ENCODE measurements at places on chromosomes 5 and 9.

GRCh38 chr5:9776525-9776924 lies 146.4 kb upstream of the TAS2R1 start:
- DNase-seq, result no peak

GRCh38 chr9:95892690-95893089 lies 17.2 kb downstream of the ERCC6L2 start:
- DNase-seq, result no peak

DNA sequence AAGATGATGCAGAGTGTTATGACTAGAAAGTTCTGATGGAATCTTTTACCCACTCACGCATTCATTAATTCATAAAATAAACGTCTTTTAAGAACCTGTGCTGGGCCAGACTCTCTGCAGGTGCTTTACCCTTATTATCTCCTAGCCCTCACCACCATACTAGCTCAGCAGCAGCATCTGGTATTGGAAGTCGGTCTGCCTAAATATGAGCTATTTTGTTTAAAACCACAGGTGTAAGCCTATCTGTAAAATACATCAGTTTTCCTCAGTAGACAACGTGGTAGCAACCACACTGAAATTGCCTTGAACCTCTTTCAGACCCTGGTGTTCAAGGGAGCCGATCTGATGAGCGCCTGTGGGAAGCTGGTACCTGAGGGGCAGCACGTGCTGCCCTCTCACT lies 69.4 kb downstream of the PPIC start:
- no peak for DNase-seq

DNA sequence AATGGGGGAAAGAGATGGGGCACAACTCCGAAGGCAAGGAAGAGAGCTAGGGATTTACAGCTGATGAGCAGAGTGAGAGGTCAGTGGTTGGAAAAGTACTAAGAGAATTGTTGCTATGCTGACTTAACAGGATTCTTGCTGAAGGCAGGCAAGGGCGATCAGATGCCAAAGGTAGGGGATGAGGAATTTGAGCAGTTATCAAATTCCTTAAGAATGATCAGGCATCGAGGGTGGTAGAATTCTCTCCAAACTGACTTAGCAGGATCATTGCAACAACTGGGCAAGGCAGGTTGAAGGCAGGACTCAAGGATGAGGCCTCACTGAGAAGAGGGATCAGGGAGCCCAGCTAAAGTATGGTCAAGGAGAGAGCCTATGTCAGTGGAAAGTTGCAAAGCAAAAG lies 171.0 kb downstream of the HSD17B3 start:
- DNase-seq, result no peak

DNA sequence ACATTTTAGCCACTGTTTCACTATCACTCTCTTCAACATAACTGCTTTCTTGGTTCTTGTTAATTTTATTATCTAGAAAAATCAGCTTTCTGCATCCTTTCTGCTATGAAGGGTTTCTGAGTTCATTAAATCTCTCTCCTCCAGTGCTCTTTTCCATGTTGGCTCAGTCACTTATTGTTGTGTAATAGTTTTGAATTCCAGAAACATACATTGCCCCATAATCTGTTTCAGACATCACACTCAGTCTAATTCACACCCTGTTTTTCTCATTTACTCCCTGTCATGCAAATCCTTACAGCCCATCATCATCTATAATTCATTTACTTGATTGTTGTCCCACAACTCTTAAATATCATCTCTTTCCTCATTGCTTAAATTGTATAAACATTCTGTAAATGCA lies 176.1 kb upstream of the CDH12 start:
- no peak for DNase-seq

- DNase-seq, result no peak
Measured at GRCh38 chr9:132063281-132063680, 16.4 kb downstream of the MED27 start.

DNA sequence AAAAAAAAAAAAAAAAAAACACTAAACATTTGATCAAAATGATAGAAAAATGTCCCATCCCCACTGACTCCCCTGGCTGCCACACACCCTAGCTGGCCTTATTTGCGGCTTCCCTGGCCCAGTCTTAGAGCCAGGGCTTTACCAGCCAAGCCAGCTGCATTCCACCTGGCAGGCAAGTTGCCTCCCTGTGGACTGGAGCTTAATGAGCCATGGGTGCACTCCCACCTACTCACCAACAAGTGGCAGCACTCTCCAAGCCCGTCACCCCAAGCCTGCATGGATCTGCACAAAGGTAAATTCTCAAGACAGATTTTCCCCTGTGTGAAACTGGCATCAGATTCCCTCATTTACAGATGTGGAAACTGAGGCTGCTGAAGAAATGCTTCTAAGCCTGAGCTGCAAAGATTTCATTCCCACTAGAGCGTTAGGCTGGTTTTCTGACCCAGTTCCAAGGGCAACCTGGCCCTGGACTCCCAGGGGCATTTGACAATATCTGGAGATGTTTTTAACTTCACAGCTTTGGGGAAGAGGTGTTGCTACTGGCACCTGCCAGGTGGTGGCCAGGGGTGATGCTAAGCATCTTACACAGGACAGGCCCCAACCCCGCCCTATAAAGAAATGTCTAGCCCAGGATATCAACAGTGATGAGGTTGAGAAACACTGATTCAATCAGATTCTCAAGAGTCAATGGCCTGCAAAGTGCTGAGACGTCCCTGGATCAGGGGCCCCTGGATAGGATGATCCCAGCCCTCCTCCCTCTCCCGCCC lies 21.9 kb upstream of the VDAC1 start:
- DNase-seq, result peak; percentile 84

GRCh38 chr9:82031538-82032280 lies 43.1 kb downstream of the SPATA31D1 start:
- no peak for DNase-seq

DNA sequence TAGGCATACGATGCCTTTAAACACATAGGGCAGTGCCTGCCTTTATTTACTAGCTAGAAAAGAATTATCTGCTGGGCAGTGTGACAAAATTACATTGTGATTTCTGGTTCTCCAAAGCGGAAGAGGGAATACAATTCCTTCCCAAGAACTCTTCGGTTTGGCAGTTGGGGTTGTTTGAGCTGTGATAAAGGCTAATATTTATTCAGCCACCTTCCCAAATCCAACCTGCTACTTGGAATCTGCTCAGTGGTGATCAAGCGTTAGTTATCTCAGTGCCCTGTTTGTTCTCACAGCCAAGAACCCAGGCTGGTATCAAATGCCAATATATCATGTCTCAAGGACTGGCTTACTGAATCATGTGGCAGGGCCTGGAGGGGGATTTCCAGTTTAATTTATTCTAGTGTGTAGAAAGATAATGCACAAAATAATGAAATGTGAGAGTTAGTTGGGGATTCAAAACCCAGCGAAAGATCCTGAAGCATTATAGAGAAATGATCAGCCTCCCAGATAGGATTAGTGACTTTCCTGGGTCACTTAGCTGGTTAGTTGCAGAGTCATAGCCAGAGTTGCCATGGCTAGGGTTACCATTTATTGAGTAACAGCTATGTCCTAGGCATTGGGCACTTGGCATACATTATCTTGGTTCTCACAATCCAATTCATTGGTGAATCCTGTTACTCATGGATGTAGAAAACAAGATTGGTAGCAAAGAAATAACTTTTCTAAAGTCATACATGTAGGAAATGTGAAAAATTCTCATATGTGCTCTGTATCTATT lies 457.0 kb upstream of the KLF4 start:
- DNase-seq, result no peak

GRCh38 chr9:35593581-35593980 lies 11.5 kb upstream of the TESK1 start:
- no peak for DNase-seq

GRCh38 chr9:88544245-88544644 lies 9.3 kb downstream of the NXNL2 start:
- DNase-seq, result no peak

GRCh38 chr9:94920420-94921091 lies 194.1 kb downstream of the AOPEP start:
- DNase-seq, result no peak

DNA sequence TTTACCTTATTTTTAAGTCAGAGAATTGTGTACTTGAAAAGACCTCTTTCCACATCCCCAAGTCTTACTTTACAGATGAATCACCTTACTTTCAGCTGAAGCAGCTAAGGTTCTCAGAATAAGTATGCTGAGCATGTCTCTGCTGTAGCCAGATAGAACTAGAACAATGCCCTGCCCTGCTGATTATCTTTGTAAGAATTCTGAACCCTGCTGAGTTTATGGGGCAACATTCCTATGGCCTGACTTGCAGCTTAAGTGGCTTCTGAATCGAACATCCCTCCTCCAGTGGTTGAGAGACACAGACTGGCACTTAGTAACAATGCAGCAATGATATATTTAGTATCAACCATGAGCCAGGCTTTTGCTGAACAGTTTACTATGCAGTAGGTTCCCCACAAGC lies 592.0 kb upstream of the WWC1 start:
- DNase-seq, result no peak

DNA sequence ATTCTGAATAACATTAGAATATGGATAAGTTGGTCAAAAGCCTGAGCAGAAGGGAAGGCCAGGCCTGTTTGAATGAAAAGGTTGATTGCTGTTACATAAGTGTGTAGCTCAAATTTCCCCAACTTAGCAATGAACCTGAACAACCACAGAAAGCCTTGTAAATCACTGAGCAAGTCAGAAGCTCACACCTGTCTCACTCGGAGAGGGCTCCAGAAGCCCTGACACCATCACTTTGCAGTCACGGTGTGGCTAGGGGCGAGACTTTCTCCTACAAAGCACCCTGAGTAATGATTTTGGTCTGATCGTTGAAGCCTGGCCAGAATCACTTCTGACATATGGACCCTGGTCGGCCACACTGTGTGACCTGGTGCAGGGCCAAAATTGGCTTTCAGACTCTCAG lies 62.0 kb downstream of the MTX3 start:
- peak; percentile 5 for DNase-seq

DNA sequence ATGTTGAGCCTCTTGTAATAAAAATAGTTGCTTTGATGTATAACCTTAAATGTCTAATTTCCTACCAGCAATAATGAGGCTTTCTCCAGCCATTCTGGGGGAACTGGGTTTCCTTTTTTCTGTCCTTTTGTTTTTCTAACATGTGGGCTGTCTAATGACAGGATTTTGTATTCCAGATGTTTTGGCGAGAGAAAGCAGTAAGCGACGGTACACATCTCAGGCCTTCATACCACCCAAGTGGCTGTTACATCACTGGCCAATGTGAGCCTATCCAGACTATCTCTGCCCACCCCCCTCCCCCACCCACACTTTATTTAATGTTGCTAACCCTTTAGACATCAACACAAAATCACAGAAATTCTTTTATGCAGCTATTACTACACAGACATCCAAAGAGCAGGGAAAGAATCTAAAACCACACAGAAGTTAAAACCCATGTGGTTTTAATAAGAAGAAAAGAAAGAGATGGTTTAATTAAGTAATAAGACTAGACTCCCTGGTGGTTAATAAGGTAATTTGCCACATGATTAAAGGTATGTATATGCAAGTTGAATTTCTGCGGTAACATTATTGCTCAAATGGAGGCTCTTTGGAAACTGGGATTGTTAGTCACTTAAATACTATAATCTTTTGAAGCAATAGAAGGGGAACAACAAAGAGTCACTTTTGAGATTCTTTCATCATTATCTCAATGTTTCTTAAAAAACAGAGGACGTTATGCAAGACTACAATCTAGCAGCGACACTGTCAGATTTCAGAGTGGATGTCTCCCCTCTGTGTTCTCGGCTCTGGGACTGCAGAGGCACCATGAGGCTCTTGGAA lies 365.1 kb downstream of the ENC1 start:
- DNase-seq, result no peak

GRCh38 chr5:17151686-17152085 lies 65.7 kb upstream of the BASP1 start:
- no peak for DNase-seq

- DNase-seq, result no peak
Measured at GRCh38 chr9:119157196-119157595, 212.0 kb downstream of the BRINP1 start.

All from GM12865 (cell line).